ENCODE measurements at places on chromosomes 12 and 14.

DNA sequence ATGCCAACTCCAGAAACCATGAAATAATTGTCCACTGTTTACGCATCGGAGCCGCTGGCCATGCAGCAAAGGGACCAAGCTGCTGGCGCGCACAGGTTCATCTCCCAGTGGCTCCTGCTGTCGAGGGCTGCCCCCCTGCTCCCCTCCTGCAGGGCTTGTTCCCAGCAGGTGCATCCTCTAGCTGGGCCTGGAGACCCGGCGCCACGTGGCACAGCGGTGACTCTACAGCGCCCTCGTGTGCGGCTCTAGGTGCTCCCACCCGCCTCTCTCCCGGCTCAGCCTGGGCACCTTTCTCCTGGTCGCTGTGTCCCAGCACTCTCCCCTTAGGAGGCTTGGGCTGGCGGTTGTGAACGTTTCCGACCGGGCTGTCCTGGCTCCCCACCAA lies 37.5 kb upstream of the INF2 start:
- no peak for DNase-seq

GRCh38 chr12:49645146-49646039 lies 22.0 kb downstream of the PRPF40B start:
- no peak for DNase-seq

DNA sequence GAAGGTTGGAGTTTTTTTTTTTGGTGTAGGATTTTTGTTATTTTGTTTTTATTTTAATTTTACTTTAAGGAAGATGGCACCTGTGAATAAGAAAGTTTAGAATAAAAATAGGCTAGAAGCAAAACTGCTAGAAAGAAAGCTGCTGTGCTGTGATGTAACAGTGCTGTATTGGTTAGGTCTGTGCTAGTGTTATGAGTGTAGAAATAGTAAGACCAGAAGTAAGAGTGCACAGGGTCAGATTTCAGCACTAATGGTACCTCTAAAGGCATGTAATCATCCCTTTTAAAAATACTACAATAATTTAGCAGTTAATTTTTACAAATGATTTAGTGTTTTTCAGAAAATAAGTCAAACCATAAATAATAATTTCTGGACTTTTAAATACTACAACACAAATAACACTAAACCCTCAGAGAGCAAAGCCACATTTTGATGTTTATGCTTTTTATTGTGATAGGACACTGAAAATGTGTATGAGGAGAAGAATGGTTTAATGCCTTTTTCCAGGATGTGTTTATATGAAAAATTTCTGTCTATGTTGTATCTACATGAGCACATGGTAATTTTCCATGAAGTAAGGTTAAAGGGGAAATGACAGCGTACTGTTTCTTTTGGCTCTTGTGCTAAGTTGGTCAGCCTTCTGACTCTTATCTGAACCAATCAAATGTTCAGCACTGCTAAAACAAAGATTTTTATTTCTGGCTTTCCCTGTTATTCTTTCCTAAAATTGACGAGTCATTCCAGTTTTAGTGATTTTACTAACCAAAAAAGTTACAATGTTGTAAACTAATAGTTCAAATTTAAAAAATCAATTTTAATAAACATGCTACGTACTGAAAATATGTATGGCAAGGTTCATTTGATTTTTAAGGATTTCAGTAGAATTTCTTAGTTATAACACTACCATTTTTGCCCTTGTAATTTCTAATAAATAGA lies 96.1 kb downstream of the PPHLN1 start:
- peak; percentile 54 for DNase-seq

DNA sequence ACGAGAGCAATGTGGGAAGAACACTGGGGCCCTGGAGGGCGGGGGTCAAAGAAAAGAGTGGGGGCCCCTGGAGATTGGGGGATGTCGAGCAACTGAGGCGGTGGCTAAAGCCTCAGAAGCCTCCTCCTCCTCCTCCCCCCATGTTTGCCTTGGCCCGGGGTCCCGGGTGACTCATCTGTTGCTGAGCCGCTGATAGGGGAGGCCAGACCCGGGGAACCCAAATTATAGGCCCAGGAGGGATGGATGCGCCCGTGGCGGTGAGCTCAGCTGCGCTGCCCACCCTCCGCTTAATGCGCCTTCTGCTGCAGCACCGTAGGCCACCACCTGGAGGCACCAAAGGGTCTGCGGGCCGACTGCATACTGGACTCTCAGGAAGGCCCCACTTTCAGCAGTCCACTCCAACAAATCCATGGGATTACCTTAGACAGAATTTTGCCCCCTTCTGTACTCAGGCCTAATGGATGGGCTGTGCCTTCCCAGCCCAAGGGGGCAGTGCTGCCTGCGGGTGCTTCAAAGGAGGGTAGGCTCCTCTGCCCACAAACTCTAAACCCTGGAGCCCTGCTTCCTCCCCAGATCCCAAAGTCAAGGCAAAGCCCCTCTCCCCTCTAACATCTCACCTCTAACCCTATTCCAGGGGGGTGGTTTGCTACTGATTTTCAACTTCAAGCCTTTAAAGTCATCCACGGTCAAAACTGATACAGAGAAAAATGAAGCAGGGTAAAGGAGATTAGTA lies 2.6 kb upstream of the WNT10B start:
- DNase-seq: peak; percentile 65

GRCh38 chr12:113471619-113472171 lies at the start of gene LHX5:
Gene LHX5 (minus strand): TSS chr12:113471871. CDS start chr12:113471498, 373 bp downstream.
- no peak for DNase-seq

DNA sequence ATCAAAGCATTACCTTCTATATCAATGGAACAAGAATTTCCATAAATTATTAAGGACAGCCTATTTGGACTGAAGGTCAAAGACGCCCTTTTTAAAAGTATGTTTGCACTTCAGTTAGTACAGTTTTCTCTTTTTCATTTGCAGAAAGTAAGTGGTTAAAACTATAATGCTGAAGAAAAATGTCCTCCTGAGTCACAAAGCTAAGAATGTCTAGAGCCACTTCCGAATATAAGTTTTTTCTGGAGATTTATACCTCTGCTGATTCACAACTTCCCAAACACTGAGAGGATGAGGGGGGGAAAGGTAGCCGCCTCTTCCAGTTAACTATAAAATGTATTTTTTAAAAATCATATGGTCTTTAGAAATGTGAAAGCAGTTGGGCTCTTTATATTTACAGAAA lies 84.9 kb downstream of the DUSP6 start:
- peak; percentile 52 for DNase-seq

All from fibroblast of upper back skin (primary cell).